ENCODE measurements at places on chromosomes 2 and 18.

DNA sequence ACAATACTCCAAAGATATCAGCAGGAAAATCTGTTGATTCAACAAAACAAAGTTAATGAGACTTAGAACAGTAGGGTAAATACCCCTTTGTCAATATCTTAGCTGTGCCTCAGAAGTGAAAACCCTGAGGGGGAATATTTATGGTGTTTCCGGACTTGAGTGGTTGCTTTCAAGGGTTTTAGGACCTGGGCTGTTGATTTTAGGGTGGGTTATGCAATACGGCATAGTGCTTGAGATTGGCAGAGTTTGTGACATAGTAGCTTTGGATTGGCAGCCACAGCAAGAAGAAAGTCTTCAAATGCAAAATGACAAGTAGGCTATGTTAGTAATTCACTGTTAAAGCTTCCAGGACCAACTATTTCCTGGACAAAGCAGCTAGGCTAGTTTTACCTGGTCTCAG is 826.3 kb upstream of the CDH2 start:
- H3K27me3 ChIP-seq, result no peaks in the 10 kb centered on the region
- H3K27ac ChIP-seq, result no peak overlapping the region
- no peak overlapping the region for H3K4me3 ChIP-seq

GRCh38 chr2:75292826-75293225 is 93.5 kb upstream of the TACR1 start:
- no peaks in the 10 kb centered on the region for H3K4me1 ChIP-seq
- no peak overlapping the region for H3K27ac ChIP-seq
- H3K36me3 ChIP-seq, result no peaks in the 10 kb centered on the region
- no peak for DNase-seq

DNA sequence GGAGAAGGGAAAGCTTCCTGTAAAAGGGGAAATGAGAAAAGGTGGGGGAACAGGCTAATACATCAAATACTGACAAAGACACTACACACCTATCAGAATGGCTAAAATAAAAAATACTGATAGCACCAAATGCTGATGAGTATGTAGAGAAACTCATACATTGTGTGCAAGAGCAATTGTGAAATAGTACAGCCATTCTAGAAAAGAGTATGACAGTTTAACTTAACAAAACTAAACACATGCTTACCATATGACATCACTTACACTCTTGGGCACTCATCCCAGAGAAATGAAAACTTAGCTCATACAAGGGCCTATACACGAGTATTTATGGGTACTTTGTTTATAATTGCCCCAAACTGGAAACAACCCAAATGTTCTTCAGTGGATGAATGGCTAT is 53.4 kb downstream of the ZNF638 start:
- no peak overlapping the region for H3K27ac ChIP-seq
- no peaks in the 10 kb centered on the region for H3K27me3 ChIP-seq
- no peaks in the 10 kb centered on the region for H3K4me1 ChIP-seq

GRCh38 chr2:129741623-129742022 is 237.8 kb upstream of the RAB6C start:
- no peak overlapping the region for H3K4me3 ChIP-seq
- peaks cover 3% of the 10 kb centered on the region for H3K4me1 ChIP-seq
- H3K36me3 ChIP-seq, result no peaks in the 10 kb centered on the region
- no peaks in the 10 kb centered on the region for H3K27me3 ChIP-seq
- H3K27ac ChIP-seq, result no peak overlapping the region
- no peak for DNase-seq

GRCh38 chr2:120034621-120035020 is 21.7 kb downstream of the EPB41L5 start:
- no peak overlapping the region for H3K27ac ChIP-seq
- H3K4me3 ChIP-seq, result no peak overlapping the region
- no peaks in the 10 kb centered on the region for H3K27me3 ChIP-seq
- peaks cover 7% of the 10 kb centered on the region for H3K4me1 ChIP-seq
- DNase-seq, result no peak

DNA sequence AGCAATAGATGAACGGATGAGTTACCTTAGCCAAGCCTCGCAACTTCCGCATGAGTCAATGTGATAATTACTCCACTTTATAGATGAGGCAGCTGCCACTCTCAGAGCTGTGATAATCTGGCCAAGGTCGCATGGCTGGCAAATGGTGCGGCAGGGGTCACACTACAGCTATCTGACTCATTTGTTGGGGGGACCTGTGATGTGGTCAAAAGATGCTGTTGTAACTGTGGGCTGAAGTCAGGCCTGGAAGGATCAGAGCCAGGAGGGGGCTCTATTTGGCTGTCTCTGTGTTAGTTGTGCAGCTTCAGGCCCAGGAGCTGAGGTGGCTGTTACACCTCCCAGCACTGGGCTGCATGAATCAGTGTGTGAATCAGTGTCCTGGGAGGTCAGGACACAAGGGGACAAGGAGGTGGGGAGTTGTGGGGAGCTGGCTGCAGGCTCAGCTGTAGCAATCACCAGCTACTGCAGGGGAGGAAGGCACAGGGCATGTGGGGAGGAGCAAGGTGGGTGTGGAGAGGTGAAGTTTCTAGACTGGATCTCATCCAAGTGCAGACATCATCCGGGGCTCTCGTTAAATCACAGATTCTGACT is 33.1 kb downstream of the NGEF start:
- no peak overlapping the region for H3K27ac ChIP-seq
- H3K36me3 ChIP-seq, result no peaks in the 10 kb centered on the region
- H3K4me3 ChIP-seq, result no peak overlapping the region
- no peak for DNase-seq

DNA sequence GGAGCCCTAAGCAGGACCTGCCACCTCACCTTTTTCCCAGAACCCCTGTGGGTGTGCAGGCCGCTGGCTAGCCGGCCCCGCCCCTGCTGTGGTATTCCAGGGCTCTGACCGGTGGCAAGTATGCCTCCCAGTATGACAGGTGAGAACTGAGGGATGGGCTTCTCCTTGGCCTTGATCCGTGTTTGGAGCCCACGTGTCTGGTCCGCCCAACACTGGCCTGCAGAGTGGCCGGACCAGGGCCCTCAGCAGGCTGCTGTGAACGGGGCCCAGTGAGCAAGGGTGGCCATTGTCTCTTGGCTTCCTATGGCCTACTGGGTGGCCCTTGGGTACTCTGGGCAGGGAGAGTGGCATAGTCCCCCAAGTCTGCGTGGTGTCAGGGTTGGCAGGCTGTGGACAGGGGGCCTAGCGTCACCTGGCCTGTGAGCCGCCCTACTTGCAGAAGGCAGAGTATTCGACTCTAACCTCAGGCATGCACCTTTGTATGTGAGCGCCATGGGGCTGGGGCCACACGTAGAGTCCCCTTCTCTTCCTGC is 1.8 kb downstream of the RNPEPL1 start:
- H3K4me1 ChIP-seq, result peaks cover 25% of the 10 kb centered on the region
- H3K27ac ChIP-seq, result no peak overlapping the region
- no peaks in the 10 kb centered on the region for H3K36me3 ChIP-seq
- no peak for DNase-seq

GRCh38 chr18:75977081-75977480 is 518.0 kb downstream of the ZNF516 start:
- no peak overlapping the region for H3K4me3 ChIP-seq
- no peaks in the 10 kb centered on the region for H3K36me3 ChIP-seq
- no peaks in the 10 kb centered on the region for H3K27me3 ChIP-seq
- no peak for DNase-seq
- H3K4me1 ChIP-seq, result no peaks in the 10 kb centered on the region

GRCh38 chr18:26768385-26768784 is 97.1 kb downstream of the AQP4 start:
- H3K27me3 ChIP-seq, result no peaks in the 10 kb centered on the region
- H3K27ac ChIP-seq, result no peak overlapping the region
- H3K4me3 ChIP-seq, result no peak overlapping the region
- DNase-seq, result no peak

- no peak for DNase-seq
- no peak overlapping the region for H3K27ac ChIP-seq
- peaks cover 2% of the 10 kb centered on the region for H3K4me1 ChIP-seq
- H3K36me3 ChIP-seq, result no peaks in the 10 kb centered on the region
- no peak overlapping the region for H3K4me3 ChIP-seq
Observed at GRCh38 chr2:151852260-151853069, 24.2 kb upstream of the ARL5A start.
